Dermis microvascular lymphatic vessel endothelial cell (primary cell): ENCODE measurements at places on chromosomes 7 and 10. TPM values are rescaled to one million over a fixed set of nuclear protein-coding genes. Genes with fewer than 3 reads are reported as not detected.

Gene AIMP2
- 43.9 and 47.5 TPM in 2 replicates for total RNA-seq

Gene OR13A1
- total RNA-seq: not detected in 2 replicates

Gene MGAM2
- not detected in 2 replicates for total RNA-seq

Gene PON2
- total RNA-seq: 102 and 139 TPM in 2 replicates

Gene TWIST1
- not detected in 2 replicates for total RNA-seq

Gene SCART1
- total RNA-seq: 0.26 and 0.76 TPM in 2 replicates

Gene NFE2L3
- total RNA-seq: 16.2 and 20.7 TPM in 2 replicates

Gene CUZD1
- total RNA-seq: 0.25 and 0.26 TPM in 2 replicates

Gene CHRM2
- not detected in 2 replicates for total RNA-seq

Gene CCDC3
- 0.13 and 1.5 TPM in 2 replicates for total RNA-seq

Gene CYP2E1
- total RNA-seq: 0.13 TPM in 1 of 2 replicates, not detected in the other

Gene SYT15
- 0.39 and 1.0 TPM in 2 replicates for total RNA-seq

Gene LSM8
- 35.1 and 35.3 TPM in 2 replicates for total RNA-seq

Gene TUBB8
- total RNA-seq: under 0.01 TPM in 1 of 2 replicates, not detected in the other

Gene CASP7
- 39.4 and 47.7 TPM in 2 replicates for total RNA-seq

Gene LRGUK
- under 0.01 and 0.13 TPM in 2 replicates for total RNA-seq

Gene GPER1
- 1.5 and 2.3 TPM in 2 replicates for total RNA-seq
